SIG-M5 (cell line): ENCODE measurements at places on chromosomes 7 and 10.

GRCh38 chr10:131689016-131689415 lies 211.8 kb upstream of the PPP2R2D start:
- no peak for DNase-seq

GRCh38 chr7:113915956-113916355 lies 2.9 kb downstream of the PPP1R3A start:
- no peak for DNase-seq

GRCh38 chr10:124210263-124210662 lies 116.9 kb upstream of the CHST15 start:
- DNase-seq: no peak

- DNase-seq: no peak
Measured at GRCh38 chr7:90968871-90969270, 295.4 kb upstream of the FZD1 start.

GRCh38 chr10:21724020-21724589 lies 190.1 kb downstream of the MLLT10 start:
- no peak for DNase-seq

DNA sequence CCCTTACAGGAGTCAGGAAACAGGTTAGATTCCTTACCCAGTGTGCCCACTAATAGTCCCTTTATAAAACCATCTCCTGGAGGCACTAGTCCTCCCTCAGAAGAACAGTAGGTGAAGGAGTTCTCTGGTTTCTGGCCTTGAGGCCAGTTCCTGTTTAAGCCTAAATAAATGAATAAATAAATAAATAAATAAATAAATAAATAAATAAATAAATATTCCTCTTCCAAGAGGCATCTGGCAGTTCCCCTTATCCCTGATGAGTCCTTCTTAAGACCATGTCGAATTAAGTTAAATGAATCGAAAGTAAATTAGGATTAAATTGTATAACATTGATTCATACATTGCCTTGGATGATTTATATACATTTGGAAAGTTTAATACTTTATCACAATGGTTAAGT lies 223.3 kb downstream of the PCDH15 start:
- no peak for DNase-seq

- DNase-seq: no peak
Measured at GRCh38 chr7:157010588-157011332, at the start of gene MNX1. Gene MNX1, minus strand, starts transcription at chr7:157010663. Its CDS starts 313 bp downstream, at chr7:157010350.

DNA sequence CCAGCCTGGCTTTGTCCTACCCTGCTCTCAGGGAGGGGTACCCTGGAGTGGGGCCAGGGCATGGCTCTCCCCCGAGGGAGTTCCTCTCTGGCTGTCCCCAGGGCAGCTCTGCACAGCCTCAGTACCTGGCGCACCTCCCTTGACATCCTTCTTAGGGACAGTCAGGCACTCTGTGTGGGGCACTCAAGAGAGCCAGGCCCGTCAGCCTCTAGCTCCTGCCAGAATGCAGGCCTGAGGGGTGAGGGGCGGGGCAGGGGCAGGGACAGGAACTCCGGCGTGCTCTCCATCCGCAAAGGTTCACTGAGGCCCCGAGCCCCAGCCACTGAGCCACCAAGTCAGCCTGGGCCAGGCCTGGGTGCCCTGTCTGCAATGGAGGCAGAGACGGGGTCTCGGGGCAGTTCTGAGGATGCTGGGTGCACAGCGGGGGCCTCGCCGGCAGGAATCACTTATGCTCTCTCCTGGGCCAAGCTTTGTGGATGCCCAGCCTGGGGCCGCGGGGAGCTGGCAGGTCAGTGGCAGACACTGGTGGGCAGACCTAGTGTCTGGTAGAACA lies 10.1 kb downstream of the LIMK1 start:
- DNase-seq: no peak

- DNase-seq: no peak
Measured at GRCh38 chr7:158414486-158414961, 173.1 kb downstream of the PTPRN2 start.

- DNase-seq: no peak
Measured at GRCh38 chr7:83751217-83751616, 102.3 kb upstream of the SEMA3E start.

- DNase-seq: no peak
Measured at GRCh38 chr10:22959292-22959691, 31.4 kb downstream of the ARMC3 start.

GRCh38 chr7:150631866-150632864 lies at the start of gene GIMAP6:
Gene GIMAP6, minus strand, starts transcription at chr7:150632385. Its CDS starts 2,243 bp downstream, at chr7:150630142.
- DNase-seq: no peak

- DNase-seq: no peak
Measured at GRCh38 chr7:18978108-18978495, 139.3 kb downstream of the TWIST1 start.

DNA sequence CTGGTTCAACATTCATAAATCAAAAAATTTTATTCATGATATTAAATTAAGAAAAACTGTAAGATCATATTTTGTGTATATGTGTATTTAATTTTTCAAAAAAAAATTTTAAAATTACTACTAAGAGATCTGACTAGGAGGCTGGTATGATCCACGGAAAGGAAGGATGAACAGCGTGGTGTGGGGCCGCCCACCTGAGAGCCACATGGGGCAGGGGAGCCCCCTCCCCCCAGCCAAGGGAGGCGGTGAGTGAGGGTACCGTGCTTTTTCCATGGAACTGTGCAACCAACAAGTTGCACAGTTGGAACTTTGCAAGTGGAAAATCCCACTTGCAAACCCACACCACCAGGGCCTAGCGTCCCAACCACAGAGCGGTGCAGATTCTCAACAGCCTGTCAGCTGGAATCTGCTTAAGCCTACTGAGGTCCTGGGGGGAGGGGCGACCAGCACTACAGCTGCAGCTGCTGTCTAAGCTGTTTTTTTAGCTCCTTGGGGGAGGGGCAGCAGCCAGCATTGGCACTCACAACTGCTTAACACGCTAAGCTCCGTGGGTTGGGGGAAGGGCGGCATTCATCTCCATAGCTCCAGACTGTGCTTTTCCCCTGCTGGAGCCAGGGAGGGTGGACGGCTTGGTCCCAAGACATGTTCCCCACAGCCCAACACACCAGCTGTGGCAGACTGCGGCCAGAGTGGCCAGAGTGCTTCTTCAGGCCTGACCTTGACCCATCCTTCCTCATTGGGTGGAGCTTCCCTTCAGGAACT lies 94.2 kb upstream of the IGFBP3 start:
- DNase-seq: no peak

GRCh38 chr7:25384788-25385505 lies 156.7 kb upstream of the NPVF start:
- no peak for DNase-seq

- no peak for DNase-seq
Measured at GRCh38 chr7:83547526-83547925, 101.4 kb downstream of the SEMA3E start.

DNA sequence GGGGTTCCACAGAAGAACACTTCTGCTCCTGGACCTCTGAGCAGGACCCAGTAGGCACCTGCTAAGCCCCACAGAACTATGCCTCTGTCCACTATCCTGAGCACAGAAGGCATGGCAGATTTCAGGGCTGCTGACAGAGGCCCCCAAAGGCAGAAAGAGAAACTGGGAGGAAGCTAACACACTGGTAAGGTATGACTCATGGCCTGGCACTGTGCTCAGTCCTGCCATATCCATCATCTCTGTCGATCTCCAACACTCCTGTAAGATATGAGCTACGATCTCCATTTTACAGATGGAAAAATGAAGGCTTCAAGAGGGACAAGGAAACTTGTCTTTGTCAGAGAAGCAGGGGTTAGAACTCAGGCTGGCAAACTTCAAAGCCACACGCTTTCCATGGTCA lies 62.2 kb downstream of the GRID1 start:
- DNase-seq: no peak

DNA sequence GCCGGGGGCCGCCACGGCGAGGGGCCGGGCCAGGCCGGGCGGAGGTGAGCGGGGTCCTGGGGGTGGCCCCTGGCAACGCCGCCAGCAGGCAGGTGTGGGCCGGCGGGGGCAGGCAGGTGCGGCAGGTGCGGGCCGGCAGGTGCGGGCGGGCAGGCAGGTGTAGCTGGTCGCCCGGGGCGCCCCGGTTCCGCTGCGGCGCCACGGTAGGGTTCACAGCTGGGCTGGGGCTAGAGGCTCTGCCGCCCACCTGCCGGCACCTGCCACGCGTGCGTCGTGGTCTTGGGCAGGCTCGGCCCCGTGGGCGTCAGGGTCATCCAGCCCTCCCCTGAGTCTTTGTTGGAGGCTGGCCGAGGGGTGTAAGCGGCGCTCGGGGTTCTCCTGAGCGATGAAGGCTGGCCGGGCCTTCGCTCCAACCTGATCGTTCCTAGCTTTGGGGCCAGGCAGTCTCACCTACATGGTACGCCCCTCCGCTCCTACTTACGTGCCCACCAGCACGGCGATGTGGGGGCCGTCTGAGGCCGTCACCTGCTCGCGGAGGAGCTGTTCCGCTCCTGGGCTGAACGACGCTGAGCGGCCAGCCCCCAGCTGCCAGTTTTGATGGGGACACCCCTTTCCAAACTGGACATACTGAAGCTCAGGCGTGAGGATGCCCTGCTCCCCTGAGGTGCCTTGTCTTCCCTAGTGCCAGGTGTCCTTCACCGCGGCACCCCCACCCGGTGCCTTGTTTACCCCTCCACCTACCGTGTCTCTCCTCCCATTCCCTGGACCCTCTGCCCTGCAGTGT lies 493 bp downstream of the ZMIZ2 start:
- DNase-seq: no peak

DNA sequence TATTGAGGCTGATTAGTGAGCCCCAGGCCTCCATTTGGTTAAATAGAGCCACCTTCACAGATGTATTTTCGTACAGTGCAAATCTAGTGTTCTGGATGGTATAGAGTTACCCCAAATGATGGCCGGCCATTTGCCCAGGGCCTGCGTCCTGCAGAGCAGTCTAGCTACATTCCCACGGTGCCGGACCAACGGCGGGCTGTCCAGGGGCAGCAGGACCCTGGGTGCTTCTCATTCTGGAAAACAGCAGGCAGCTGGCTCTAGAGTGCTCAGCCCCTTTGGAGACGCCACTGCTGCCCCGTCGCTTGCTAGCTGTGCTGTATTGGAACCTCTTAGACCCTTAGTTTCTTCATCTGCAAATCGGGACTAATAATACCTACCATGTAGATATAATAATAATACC lies 149.1 kb downstream of the RGS10 start:
- no peak for DNase-seq

GRCh38 chr10:86354761-86355540 lies 11.6 kb downstream of the GRID1 start:
- no peak for DNase-seq

- DNase-seq: no peak
Measured at GRCh38 chr7:55425141-55425752, 60.1 kb downstream of the LANCL2 start.

DNA sequence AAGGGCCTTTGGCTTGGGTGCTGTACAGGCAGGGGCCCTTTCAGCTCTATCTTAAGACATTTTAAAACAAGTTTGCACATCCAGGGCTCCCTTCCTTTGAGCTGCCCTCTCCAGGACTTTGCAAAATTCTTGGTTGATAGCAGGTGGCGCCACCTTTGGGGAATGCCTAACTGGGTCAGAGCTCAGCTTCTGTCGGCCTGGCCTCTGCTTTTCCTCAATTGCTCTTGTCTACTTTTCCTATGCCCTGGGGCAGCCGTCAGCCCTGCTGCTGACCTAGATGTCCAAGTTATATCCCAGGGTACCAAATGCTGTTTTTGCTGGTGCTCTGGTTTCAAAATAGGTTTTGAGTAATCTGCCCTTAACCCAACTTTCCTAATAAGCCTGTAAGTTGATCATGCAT lies 65.8 kb downstream of the APBB1IP start:
- DNase-seq: no peak

DNA sequence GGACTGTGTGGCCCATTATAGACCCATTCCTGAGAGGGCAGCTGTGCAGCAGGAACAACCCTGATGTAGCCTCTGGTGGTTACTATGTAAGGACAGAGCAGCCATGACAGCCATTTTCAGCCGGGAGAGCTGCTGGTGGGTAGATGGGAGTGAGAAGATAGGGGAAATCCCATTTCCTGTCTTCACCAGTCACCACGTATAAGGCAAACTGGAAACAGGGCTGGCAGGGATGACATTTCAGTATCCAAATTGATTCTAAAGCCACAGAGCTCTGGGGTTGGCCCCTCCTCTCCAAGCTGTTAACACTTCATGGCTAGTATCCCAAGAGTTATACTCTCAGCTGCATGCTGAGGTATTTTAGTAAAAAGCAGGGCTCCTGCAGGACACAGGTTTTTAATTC lies 15.2 kb upstream of the FZD1 start:
- no peak for DNase-seq

- DNase-seq: no peak
Measured at GRCh38 chr7:130493275-130493873, 1.5 kb downstream of the MEST start.

DNA sequence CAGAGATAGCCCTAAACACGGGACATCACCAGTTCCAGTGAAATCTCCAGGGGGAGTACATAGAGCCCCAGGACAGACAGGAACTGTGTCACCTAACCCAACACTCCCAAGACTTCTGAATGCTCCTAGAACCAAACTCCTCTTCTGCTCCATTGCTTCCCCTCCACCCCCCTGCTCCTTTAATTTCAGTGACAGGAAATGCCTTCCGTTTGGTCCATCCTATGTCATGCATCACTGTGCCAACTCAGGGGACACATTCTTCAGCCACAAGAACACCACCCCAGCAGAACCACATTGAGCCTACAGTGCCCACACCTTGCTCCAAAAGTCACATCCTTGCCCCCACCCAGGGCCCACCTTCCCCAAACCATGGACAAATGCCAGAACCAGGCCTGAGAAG lies 100.5 kb downstream of the KCNMA1 start:
- DNase-seq: no peak

DNA sequence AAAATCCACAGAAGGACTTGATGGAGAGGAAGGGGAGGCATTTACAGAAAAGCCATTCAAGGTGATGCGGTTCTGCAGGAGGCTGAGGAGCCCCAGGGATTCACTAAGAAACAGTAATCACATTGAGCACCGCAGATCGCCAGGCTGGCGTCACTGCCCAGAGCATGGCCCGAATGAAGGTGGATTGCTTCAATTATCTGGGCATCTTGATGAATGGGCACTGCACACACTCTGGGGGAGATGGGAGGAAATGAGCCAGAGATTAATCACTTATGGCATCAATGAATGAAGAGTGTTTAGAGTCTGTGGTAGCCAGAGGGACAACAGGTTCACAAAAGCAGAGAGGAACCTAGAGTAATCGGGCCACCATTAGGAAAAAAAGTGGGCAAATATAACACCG lies 292.1 kb downstream of the ZEB1 start:
- DNase-seq: no peak

- DNase-seq: no peak
Measured at GRCh38 chr7:34208878-34209621, 303.7 kb downstream of the BMPER start.

- DNase-seq: no peak
Measured at GRCh38 chr7:46391231-46392201, 470.4 kb upstream of the IGFBP3 start.
